ENCODE measurements at places on chromosomes 2 and 18. TPM values are rescaled to one million over a fixed set of nuclear protein-coding genes. Genes with fewer than 3 reads are reported as not detected.

DNA sequence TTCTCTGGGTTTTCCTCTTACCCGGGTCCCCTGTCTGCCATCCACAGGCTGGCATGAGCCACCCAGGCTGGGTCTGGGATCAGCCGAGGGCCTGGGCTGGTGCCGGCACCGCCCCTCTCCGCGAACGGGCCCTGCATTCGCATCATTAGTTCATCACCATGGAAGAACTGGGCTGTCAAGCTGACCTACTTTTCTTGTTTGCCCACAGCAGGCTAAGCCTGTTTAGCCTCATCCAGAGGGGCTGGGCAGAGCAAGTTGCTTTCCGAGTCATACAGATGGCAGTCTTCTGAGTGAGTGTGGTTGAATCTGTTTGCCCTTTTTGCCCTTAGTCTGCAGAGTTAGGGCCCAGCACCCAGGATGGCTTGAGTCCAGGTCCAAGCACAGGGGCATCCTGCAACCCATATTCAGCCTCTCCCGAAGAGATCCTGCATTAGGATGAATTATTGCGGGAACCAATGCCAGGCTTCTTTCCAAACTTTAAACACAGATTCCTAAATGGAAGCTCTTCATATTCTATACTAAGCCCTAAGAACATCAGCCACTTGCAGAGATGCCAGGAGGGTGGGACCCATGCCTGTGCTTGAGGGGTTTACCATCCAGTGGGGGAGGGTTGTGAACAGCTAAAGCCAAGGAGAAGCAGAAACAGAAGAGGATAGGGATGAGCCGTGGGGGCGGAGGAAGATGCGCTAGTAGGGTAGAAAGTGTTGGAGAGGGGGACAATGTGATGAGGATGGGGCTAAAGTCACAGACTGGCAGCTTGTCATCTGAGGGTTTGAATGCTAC lies 68.0 kb downstream of the NPAS2 start:
- no peak for DNase-seq

The ACOXL gene
- total RNA-seq = not detected

DNA sequence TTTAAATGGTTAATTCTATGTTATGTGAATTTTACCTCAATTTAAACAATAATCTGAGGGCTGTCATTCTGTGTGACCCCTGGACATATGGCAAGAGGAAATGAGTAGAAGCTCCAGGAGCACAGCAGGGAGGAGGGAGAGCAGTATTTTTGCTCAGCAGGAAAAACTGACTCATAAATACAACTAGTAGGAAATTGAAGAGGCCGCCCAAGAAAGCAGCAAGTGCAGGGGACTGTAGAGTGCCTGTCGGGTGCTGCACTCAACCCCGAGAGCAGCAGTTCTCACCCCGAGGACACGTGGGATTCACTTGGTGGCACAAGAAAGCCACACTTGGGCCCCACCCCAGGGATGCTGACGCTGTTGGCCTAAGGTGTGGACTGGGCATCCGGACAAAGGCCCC lies 60.8 kb downstream of the NPAS2 start:
- DNase-seq = no peak

- DNase-seq = no peak
Observed at GRCh38 chr18:44765456-44765855, 84.8 kb downstream of the SETBP1 start.

Data from Peyer's patch (tissue), 4 donors.